ENCODE measurements at places on chromosomes 3 and 15.

GRCh38 chr15:68623301-68623892 lies 44.6 kb downstream of the CORO2B start:
- DNase-seq: peak; percentile 49

- peak; percentile 83 for DNase-seq
Measured at GRCh38 chr3:30770387-30770786, 124.1 kb downstream of the GADL1 start.

- no peak for DNase-seq
Measured at GRCh38 chr3:132966374-132966773, 71.8 kb upstream of the TMEM108 start.

DNA sequence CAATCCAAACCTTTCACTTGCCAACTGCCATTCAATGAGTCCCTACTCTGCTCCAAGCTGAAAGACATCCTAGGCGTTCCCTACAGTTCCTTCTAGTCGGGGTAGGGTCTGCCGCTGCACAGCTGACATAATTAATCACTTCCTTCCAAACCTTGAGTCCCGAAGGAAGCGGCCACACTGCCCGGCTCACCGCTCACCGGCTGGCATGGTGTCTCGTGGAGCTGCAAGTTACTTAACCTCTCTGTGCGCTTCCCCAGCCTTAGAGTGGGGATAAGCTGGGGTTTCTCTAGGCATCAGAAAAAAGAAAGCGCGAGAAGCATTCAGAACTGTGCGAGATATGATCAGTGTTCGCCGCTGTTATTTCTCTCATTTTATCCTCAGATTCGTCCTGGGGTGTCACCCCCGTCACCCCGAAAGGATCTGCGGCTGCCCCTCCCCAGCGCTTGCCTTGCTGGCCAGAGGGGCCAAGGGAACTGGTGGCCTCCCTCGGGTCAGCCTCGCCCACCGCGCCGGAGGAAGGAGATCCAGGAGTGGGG lies 748 bp downstream of the MRPS25 start:
- DNase-seq: peak; percentile 60

DNA sequence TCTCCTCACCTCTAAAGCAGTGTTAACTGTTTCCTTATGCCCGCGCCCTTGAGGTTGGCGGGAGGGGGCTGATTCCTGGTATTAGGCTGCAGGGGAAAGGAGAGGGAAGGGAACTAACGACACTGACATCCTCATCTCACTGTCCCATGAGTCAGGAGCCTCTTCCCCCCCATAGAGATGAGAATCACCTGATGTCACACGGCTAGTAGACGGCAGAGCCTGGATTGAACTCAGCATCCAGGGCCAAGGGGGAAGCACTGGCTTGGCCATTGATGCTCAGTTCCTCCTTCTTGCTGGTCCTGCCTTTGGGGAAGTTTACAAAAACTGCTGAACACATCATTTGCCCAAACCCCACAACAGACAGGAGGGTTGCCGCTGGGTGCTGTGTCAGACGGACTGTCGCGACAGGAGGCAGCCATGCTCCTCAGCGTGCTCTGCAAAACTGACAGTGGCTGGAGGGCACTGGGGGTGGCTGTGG lies 38.5 kb downstream of the IDH2 start:
- DNase-seq: no peak

DNA sequence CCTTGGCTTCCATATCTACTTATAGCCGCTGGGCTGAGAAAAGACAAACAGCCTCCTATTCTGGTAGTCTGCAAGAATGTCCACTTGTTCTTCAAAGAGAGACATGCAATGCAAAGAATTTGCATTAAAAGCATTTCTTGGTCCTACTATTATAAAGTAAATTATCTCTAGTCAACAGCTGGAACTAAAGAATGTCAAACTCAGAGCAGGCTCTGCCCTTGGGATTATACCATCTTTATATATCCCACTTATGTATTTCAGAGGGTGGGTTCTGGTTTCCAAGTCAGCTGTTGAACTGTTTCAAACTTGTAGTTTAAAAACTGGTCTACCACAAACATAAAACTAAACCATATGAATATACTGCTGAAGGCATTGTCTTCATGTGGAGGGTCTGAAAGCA lies 7.0 kb upstream of the ACTC1 start:
- DNase-seq: no peak

DNA sequence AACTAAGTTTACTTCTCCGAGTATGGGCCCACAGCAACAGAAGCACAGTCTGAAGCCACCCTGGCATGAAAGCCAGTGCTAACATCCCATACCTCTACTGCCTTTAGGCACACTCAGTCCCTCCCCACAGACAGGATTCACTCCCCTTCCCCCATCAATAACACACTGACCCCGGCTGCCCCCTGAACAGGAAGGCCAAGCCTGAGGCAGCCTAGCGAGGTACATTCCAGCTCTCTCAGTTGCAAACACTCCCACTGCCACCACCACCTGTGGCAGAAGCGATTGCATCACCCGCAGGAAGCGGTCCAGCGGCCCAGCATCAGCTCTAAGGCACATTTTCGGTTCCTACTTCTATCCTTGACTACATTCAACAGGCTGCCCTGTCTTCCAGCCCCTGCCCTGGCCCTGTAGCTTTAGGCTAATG lies 7.0 kb upstream of the BMF start:
- DNase-seq: no peak

GRCh38 chr15:61057376-61057775 lies 171.7 kb downstream of the RORA start:
- DNase-seq: no peak

DNA sequence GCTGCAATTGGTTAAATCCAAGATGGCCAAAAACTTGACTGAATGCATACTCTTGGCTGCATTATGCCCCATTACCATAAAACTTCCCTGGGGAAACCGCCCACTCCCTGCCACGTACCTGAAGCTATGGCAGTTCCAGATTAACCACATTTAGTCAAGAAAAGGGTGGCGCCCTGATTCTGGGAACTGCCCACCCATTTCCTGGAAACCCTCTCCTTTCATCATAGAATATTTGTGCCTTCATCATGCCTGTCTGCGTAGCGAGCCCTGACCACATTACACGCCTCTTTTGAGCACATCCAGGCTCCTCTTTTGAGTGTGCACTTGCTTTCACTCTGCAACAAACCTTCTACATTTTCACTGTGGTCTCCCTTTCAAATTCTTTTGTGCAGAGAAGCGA lies 5.2 kb downstream of the LINS1 start:
- DNase-seq: no peak

DNA sequence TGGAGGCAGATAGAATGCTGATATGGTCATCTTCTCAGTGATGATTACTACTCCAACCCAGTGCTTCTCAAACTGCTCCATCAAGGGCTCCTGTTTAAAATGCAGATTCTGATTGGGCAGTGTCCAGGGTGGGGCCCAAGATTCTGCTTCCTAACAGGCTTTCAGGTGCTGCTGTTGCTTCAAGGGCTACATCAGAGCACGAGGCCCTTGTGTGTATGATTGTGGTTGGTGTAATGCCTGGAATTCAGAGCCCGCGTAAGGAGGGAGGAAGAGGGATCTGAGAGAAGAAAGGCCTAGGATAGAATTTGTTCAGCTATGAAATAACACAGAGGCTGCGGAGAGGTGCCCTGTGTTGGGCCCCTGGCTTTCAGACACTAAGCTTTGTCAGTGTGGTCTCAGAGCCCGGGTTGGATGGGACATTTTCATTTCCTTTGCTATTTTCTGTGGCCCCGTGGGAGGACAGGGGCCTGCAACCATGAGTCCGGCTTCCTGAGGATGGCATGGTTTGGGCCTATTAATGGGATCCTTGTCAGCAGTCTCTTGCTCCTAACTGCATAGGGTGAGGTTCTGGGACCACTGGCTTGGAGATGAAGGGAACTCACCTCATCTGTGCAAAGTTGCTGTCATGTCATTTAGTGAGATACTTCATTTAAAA lies 53.0 kb downstream of the ATP1B3 start:
- DNase-seq: no peak

- DNase-seq: peak; percentile 3
Measured at GRCh38 chr3:79461129-79461792, 306.5 kb downstream of the ROBO1 start.

DNA sequence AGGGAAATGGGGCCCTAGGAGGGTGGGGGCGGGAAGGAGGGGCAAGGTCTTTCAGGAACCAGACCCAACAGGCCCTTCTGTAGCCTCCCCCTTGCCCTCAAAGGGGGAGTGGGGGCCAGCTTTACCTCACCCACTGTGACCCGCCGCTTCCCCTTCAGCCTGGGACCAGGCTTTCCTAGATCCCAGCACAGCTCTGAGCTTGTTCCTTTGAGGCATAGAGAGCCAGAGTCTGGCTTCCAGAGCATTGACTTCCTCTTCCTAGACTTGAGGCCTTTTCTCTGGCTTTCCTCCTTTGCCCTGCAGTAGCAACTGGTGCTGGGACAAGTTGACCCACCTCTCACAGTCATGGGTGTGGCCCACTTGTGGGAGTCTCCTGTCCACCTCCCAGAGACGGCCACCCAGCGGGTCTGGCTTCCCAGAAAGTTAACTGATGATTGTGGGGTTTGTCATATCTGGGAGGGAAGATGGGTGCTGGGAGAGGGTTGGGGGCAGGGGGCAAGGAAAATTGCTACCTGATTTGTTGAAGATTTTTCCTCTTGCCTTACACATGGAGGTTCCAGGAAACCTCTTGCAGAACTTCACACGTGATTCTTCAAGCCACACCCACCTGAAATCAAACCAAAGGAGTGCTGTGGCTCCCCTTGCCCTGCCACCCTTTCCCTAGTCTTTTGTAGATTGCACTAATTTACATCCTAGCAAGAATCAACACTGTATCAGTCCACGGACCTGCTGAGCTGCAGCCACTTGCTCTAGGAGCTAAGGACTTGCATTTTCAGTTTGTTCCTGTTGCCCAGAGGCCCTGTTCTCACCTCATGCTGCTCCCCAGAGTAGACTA lies 4.1 kb upstream of the CHST14 start:
- no peak for DNase-seq

GRCh38 chr3:23385327-23385726 lies 182.2 kb downstream of the UBE2E2 start:
- DNase-seq: no peak

DNA sequence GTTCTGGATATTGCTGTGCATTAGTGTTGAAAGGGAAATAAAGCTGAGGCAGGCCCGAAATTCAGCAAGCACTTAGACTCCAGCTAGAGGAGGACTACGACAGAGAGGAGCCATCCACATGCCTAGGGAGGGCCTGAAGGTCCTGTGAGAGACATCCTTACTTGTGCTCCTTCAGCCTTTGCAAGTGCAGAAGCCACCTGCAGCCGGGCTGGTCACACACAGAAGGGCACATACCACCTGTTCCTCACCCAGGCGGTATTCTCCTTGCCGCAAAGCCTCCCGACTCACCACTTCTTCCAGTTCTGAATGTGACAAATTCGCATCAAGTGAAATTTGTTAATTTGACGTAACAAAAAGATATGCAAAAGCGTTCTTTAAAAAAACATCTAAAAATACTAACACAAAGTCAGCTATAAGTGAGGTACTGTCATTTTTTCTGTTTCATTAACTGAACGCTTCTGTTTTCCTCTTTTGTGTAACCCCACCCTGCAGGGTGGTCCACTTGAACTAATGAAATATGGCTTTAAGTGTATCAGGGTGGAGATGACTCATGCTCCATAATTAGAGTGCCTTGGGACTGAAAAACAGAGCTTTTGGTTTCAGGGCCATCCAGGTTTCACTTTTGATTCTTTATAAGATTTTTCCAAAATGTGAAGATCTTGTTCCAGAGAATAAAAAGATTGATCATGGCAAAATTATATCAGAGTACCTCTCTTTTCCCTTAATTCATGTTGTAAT lies 467.9 kb upstream of the ATP11B start:
- DNase-seq: no peak

- no peak for DNase-seq
Measured at GRCh38 chr15:61336026-61336638, 107.0 kb upstream of the RORA start.

DNA sequence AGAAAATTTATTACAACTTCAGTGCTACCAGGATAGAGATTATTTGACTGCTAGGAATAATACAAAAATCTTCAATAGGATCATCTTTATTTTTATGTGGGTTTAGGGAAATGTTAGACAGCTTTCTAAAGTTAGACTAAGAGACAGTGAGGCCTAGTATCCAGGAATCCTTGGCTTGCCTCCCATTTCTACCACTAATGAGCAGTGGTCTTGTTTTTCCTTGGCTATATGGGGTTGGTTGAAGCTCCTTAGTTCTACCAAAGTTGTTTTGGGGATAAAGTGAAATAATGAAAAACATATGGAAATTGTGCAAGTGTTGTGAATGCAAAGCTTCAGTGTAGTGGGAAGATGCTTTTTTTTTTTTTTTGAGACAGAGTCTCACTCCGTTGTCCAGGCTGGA lies 16.8 kb downstream of the AP4E1 start:
- no peak for DNase-seq

DNA sequence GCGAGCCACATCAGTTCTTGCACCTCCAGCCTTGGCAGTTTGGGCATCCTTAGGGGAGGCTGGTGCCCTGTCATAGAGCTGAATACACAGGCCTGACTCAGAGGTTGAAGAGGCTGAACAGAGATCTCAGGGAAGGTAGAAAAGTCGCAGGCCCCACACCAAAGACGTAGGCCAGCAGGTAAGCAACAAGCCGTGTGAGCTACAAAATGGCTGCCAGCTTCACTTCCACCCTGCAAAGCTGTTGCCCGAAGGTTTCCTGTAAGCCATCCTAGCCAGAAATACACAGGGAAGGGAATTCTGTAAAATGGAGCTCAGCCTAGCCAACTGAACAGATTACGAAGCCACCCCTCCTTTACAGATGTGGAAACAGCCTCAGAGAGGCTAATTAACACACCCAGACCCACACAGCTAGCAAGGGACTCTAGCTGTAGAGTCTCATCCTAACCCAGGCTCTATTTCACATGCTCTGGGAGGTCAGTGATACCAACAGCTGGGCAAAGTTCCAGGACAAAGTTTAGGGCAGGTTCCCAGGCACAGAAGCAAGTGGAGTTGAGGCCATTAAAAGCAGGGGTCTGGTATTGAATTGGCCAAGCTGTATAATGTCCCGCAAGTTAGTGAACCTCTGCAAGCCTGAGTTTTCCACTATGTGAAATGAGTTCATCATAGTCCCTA lies 66.3 kb upstream of the RASGRF1 start:
- no peak for DNase-seq

DNA sequence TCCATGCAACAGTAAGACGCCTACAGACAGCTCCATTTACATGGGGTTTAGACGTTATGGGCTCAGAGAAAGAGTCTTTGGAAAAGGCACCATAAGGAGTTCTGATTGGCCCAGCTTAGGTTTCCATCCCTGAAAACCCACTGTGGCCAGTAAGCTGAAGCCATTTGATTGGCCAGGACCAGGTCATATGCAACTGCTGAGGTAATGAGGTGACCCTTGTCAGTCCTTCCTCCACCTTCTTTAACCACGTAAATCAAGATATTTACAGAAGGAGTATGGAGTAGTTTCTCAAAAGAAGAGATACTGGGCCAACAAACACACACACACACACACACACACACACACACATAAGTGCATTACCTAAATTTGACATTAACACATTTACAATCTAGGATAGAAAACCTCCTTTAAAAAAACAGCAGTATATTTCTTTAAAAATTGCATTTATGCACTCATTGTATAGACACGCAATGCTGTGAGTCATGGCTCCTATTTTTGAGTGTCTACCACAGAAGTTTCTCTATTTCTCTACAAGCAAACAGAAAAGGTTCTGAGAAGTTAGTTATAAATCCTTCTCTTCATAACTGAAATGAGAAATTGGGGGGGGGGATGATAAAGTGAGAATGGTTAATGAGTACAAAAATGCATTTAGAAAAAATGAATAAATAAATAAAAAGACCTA lies 16.3 kb upstream of the MB21D2 start:
- no peak for DNase-seq

GRCh38 chr3:31550452-31551251 lies 17.9 kb downstream of the STT3B start:
- peak; percentile 23 for DNase-seq
